ENCODE measurements at places on chromosomes 13 and 19.
A peak's percentile ranks its signal among the peaks of the same experiment; 100 is the strongest.

DNA sequence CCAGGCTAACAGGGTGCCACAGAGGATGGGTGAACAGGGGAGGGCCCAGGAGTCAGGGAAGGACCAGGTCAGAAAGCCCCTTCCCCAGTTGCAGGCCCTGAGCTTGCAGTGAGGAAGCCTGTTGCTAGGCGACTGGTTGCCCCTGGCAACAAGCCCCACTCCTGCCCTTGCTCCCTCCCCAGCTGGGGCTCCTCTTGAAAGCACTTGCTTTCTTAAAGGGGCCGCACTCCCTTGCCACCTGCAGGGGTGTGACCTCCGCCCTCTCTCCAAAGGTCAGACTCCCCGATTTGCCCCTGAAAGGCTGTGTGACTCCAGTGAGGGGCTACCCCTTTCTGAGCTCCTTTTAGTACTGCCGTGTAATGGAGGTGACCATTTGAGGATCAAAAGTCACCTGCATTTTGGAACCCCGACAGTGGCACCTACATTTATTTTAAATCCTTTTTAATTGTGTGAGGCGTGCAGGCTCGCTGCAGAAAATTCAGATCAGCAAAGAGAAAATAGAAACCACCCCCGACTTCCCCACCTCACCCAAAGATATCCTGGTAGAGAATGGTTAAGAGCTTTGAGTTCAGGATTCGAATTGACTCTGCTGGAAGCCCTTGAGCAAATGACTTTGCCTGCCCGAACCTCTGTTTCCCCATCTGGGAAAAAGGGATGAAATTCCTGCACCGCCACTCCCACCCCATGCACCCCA lies 4.8 kb downstream of the FCHO1 start:
- no peaks in the 10 kb centered on the region for H3K36me3 ChIP-seq
- H3K27ac ChIP-seq: no peak overlapping the region
- H3K27me3 ChIP-seq: no peaks in the 10 kb centered on the region
- peak; percentile 67 for DNase-seq
- no peak overlapping the region for H3K4me3 ChIP-seq

GRCh38 chr19:42628411-42629140 lies 33.9 kb upstream of the CEACAM8 start:
- H3K27ac ChIP-seq: no peak overlapping the region
- DNase-seq: no peak
- H3K4me3 ChIP-seq: no peak overlapping the region
- no peaks in the 10 kb centered on the region for H3K36me3 ChIP-seq
- no peaks in the 10 kb centered on the region for H3K4me1 ChIP-seq

GRCh38 chr19:41913538-41914423 lies 14.5 kb downstream of the ERFL start:
- H3K4me1 ChIP-seq: no peaks in the 10 kb centered on the region
- DNase-seq: no peak
- peaks cover 46% of the 10 kb centered on the region for H3K27me3 ChIP-seq
- no peak overlapping the region for H3K4me3 ChIP-seq
- H3K27ac ChIP-seq: no peak overlapping the region

GRCh38 chr13:21984156-21984555 lies 313.3 kb downstream of the FGF9 start:
- H3K4me1 ChIP-seq: no peaks in the 10 kb centered on the region
- H3K27ac ChIP-seq: no peak overlapping the region
- no peak overlapping the region for H3K4me3 ChIP-seq
- no peak for DNase-seq
- no peaks in the 10 kb centered on the region for H3K27me3 ChIP-seq
- no peaks in the 10 kb centered on the region for H3K36me3 ChIP-seq

GRCh38 chr19:30036154-30037129 lies 94.4 kb downstream of the URI1 start:
- peaks cover 12% of the 10 kb centered on the region for H3K36me3 ChIP-seq
- no peaks in the 10 kb centered on the region for H3K27me3 ChIP-seq
- no peak for DNase-seq
- no peaks in the 10 kb centered on the region for H3K4me1 ChIP-seq

DNA sequence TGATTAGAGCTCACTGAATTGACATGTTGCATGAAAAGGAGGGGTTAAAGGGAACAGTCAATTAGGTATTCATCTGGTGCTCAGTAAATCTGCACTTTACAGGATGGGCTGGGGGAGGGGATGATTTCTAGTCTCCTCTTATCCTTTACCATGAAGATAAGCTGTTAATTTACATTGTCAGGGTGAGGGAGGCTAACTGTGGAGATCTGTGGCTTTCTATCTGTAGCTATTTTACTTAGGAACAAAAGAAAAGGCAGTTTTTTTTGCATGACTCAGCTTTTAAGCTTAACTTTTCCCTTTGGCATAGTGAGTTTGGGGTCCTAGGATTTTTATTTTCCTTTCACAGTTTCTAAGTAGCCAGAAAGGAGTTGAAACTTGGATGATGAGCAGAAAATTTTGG lies 253.3 kb downstream of the LMO7 start:
- DNase-seq: no peak
- no peaks in the 10 kb centered on the region for H3K36me3 ChIP-seq
- H3K4me3 ChIP-seq: no peak overlapping the region
- H3K27ac ChIP-seq: no peak overlapping the region
- H3K27me3 ChIP-seq: peaks cover 9% of the 10 kb centered on the region

DNA sequence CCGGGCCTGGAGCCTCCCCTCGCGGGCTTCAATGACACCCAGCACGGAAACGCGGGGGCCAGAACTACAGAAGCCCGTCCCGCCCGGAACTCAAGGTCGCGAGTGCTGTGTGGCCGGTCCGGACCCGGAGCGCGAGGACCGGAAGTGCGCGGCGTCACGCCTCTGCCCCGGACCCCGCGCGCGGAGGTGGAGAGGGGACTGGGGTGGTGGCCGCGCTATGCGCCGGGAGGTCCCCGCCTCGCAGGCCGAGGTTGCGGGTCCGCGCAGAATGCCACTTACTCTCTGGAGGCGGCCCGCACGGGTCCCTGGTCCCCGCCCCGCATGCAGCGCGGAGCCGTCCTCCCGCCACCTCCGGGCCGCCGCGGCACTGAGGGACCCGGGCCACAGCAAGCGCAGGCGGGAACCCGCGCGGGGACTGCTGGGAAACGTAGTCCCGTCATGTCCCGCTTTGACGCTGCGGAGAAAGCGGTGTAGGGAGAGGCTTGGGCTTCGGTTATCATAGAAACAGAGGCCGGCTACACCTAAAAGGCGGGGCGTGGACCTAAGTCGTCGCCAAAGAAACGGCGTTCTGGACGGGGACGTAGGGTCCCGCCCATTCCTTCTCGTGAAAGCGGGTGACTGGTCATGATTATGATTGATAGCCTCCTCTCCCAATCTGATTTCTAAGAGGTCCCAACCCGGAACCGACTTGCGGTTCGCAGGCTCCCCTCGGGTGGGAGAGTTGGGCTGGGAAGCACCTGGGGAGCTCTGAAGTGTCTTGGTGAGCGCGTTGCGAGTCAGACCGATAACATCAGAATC lies at the start of gene ZNF837:
ZNF837 (minus strand) TSS at position 369 of the 798 bp plus-strand sequence. CDS start 11,698 bp downstream, outside the sequence.
- H3K27me3 ChIP-seq: no peaks in the 10 kb centered on the region
- peak within 1 kb of the TSS; percentile 72 for H3K4me3 ChIP-seq
- H3K27ac ChIP-seq: peak within 1 kb of the TSS; percentile 96
- DNase-seq: peak; percentile 100
- H3K4me1 ChIP-seq: peaks cover 5% of the 10 kb centered on the region

- peak; percentile 19 for DNase-seq
- peaks cover 7% of the 10 kb centered on the region for H3K4me1 ChIP-seq
- no peak overlapping the region for H3K27ac ChIP-seq
- no peaks in the 10 kb centered on the region for H3K36me3 ChIP-seq
Observed at GRCh38 chr19:32308431-32309077, 36.9 kb upstream of the ZNF507 start.

DNA sequence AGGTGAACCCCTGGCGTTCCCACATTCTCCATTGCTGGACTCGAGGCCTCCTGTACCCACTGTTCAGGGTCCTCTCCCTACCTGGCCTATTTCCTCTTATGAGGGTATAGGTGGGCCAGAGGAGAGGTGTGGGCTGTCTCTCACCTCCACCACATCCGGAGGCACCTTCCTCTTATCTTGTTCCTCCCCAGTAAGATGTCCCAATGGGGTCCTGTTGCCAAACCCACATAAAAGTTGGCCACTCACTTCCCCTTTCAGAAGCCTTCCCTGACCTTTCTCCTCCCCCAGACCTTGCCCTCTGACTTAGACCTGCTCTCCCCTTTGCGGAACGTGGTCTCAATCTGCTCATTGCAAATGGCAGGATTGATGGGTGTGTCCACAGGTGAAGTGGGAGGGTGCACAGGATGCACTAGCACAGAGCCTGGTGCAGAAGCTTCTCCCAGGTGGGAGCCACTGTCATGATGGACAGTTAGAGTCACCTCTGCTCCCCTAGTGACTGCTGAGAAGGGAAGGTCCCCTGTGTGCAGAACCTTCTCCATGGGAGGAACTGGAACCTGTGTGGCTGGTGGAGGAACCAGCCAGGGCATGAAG lies 1.3 kb downstream of the CYP4F3 start:
- no peak overlapping the region for H3K27ac ChIP-seq
- no peaks in the 10 kb centered on the region for H3K4me1 ChIP-seq
- H3K36me3 ChIP-seq: no peaks in the 10 kb centered on the region
- H3K4me3 ChIP-seq: no peak overlapping the region
- no peaks in the 10 kb centered on the region for H3K27me3 ChIP-seq

DNA sequence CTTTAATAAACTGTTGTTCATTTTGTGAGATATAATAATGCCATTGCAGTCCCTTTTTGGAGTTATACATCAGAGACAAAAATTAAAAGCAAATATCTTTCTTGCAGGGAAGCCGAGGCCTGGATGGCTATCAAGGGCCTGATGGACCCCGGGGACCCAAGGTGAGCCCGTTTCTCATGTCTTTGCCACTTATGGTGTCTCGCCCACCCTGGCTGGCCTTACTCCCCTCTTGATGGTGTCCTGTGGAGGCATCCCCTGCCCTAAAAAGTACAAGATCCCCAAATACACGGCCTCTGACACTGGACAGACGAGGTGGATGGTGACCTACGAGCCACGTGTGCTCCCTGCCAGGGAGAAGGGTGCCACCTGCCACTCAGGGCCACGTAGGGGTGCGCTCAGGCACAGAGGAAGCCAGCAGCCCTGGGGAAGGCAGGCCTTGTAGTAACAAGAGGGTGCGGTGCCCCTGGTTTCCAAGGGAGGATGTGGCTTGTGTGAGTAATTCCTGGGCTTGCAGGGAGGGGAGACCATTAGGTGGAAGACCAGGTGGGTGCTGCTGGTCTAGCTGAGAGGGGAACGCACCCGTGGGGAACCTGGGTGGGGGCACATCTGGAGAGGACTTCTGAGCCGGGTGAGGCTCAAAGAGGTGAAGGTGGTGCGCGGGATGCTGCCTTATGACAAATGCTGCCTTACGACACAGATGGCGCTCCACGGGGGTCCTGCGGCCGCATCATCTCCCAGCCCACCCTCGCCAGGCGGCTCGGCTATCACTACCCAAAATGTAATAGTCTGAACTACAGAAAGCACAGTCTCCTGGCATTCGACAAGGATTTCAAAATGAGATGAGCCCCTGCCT lies 115.6 kb downstream of the RAB20 start:
- peaks cover 10% of the 10 kb centered on the region for H3K36me3 ChIP-seq
- H3K27ac ChIP-seq: no peak overlapping the region
- peaks cover 6% of the 10 kb centered on the region for H3K4me1 ChIP-seq
- no peaks in the 10 kb centered on the region for H3K27me3 ChIP-seq
- no peak for DNase-seq
- no peak overlapping the region for H3K4me3 ChIP-seq

GRCh38 chr13:23639674-23640073 lies 69.5 kb downstream of the TNFRSF19 start:
- H3K4me3 ChIP-seq: no peak overlapping the region
- no peak overlapping the region for H3K27ac ChIP-seq
- H3K4me1 ChIP-seq: no peaks in the 10 kb centered on the region

GRCh38 chr19:12194827-12195731 lies 32.2 kb downstream of the ZNF136 start:
- H3K27ac ChIP-seq: no peak overlapping the region
- no peaks in the 10 kb centered on the region for H3K4me1 ChIP-seq
- peaks cover 7% of the 10 kb centered on the region for H3K36me3 ChIP-seq
- DNase-seq: peak; percentile 44

DNA sequence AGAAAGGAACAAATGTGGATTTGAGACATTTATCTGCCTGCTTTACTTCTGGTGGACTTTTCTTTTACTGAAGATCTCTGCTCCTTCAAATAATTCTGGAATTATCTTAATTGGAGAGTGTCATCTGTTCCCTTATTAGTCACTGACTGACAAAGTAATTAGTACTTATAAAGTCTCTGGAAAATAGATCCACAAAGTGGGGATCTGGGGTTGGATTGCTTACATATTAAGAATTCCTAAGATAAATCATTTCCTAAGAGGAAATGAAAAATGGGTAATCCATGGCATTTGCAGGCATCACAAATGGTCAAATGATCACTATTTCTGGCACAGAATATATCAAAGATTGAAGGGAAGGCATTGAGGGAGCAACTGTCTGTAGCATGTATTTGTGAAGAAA lies 137.4 kb upstream of the SLITRK5 start:
- no peaks in the 10 kb centered on the region for H3K36me3 ChIP-seq
- no peaks in the 10 kb centered on the region for H3K4me1 ChIP-seq
- no peaks in the 10 kb centered on the region for H3K27me3 ChIP-seq
